ENCODE measurements at places on chromosomes 3 and 15.

DNA sequence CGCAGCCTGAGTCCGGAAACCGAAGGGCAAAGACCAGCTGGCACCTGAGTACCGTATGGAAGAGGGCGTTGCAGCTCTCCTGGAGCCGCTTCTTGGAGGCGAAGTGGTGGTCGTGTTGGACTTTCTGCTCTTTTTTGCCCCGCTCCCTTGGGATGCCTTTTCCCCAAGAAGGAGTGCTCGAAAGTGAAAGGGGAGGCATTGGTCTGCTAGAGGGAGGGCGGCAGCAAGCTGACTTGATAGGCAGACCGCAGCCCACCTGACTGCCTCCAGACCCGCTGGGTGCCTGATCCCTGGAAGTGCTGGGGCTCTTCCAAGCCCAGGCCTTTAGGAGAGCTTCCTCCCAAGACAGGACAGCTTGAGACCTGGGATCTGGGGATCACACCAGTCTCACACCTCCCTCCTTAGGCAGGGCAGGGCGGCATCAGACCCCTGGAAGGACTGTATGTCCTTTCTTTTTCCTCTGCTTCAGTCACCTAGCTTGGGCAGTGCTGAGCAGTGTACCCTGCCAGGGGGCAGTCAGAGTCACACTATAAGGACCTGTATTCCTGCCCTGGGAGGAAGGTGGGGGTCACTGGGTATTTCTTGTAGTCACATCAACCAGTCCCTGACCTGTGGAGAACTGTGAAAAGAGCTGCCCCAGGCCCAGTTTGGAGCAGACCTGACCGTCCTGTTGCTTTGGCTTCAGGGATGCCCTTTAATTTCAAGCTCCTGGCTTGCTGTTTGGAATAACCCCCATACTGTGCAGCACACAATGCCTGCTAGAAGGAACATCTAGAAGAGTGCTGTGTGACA lies 2.1 kb downstream of the ACVR2B start:
- no peak for DNase-seq

GRCh38 chr3:110542552-110543150 lies 529.0 kb upstream of the NECTIN3 start:
- no peak for DNase-seq

GRCh38 chr3:119619094-119619493 lies 21.4 kb downstream of the PLA1A start:
- no peak for DNase-seq

DNA sequence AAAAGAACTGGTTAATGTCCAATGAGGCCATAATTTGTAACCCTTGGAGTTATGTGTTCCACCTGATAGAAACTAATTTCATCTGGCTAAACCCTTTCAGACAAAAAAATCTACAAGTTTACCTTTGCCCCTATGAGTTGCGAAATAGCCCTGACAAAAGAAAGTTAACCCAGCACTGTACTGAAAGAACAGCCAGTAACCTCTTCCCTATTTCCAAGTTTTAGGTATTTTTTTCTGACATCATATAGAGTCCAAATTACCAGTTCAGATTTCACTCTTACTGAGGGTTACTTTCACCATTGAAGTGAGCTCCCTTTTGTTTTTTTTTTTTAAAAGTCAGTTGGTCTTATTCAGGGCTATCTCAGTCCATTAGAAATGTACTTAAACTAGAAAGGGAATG lies 42.8 kb upstream of the PTPRG start:
- no peak for DNase-seq

DNA sequence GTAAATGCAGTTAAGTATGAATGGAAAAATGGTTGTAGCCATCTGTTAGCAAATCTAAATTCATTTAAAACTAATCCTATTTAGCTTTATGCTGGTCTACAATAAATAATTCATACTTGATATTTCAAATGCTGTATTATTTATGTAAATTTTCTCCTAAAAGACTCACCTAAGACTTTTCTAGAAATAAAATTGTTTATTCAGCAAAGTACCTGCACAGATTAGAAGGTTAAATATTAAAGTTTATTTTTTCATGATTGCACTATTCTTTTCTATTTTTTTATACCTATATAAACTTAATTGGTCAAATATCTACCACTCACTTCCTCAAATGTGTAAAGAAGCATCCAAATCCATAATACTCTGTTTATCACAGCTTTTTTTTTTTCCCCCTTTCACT lies 45.2 kb downstream of the MBNL1 start:
- DNase-seq: no peak

- no peak for DNase-seq
Measured at GRCh38 chr3:70182166-70182565, 130.3 kb downstream of the MDFIC2 start.
